Ascending aorta (tissue), 2 donors: ENCODE measurements at places on chromosomes 3 and 15.

DNA sequence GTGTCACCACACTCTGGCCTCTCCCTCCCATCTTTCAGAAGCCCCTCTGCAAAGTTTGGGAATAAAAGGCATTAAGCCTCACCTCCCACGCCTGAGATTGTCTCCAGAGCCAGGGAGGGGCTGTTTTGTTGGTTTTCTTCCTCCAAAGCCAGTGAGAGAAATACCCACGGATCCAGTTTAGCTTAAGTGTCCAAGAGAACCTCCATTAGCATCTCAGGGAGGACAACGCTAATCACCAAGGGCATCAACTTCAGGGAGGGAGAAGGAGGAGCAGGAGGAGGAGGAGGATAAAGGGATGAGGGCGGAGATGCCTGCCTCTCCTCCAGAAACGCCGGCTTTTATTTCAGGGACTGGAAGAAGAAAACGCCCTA lies 101.6 kb downstream of the SRGAP3 start:
- no peak overlapping the region for H3K4me3 ChIP-seq
- H3K4me1 ChIP-seq = no peaks in the 10 kb centered on the region
- H3K27me3 ChIP-seq = no peaks in the 10 kb centered on the region
- no peaks in the 10 kb centered on the region for H3K36me3 ChIP-seq
- DNase-seq = no peak

DNA sequence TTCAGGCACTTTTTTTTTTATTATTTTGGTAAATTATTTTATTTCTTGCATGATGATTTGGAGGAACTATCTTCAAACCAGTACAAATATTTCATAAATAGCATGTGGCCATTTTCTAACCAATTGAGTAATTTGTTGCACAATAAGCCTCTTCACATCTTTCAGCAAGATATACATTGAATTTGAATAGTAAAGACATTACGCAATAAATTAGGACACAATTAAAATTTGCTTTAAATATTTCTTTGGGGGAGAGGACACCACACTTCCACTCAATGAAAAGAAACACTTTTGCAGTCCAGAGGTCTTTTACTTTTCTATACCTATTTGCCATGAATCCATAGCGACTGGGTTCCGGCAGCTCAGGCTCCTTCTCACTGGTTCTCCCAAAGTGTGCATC lies 762.6 kb upstream of the GOLIM4 start:
- H3K4me3 ChIP-seq = no peak overlapping the region
- no peaks in the 10 kb centered on the region for H3K4me1 ChIP-seq
- DNase-seq = no peak
- no peaks in the 10 kb centered on the region for H3K36me3 ChIP-seq
- no peak overlapping the region for H3K27ac ChIP-seq

DNA sequence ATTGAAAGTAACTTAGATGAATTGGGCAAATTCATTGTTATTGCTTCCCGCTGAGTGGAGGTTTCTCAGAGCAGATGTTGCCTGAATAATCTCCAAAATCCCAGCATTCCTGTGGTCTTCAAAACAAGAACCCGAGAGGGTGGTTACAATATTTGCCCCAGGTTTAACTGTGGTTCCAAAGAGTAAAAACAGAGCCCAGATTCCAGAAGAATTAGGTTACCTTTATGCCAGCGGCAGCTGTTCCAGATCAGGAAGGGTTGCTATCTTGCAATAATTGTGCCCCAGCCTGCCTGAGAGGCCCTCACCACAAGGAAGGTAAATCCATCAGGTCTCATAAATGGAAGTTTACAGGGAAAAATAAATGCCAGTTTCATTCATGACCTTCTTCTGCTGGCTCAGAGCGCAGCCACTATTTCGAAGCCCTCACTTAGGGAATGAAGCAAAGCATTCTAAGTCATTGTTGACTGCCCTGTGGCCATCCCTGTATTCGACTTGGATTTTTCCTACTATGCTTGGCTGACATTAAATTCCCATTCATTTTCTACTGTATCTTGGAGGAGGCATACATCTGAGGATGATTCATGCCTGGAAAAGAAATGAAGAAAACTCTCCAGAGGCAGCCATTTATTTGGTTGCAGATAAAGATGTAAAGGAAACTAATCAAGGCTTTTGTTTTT lies 54.6 kb downstream of the SSUH2 start:
- H3K4me3 ChIP-seq = no peak overlapping the region
- H3K36me3 ChIP-seq = no peaks in the 10 kb centered on the region

GRCh38 chr3:189936201-189936945 lies 184.3 kb downstream of the P3H2 start:
- H3K36me3 ChIP-seq = no peaks in the 10 kb centered on the region
- H3K27me3 ChIP-seq = no peaks in the 10 kb centered on the region
- no peak overlapping the region for H3K27ac ChIP-seq

DNA sequence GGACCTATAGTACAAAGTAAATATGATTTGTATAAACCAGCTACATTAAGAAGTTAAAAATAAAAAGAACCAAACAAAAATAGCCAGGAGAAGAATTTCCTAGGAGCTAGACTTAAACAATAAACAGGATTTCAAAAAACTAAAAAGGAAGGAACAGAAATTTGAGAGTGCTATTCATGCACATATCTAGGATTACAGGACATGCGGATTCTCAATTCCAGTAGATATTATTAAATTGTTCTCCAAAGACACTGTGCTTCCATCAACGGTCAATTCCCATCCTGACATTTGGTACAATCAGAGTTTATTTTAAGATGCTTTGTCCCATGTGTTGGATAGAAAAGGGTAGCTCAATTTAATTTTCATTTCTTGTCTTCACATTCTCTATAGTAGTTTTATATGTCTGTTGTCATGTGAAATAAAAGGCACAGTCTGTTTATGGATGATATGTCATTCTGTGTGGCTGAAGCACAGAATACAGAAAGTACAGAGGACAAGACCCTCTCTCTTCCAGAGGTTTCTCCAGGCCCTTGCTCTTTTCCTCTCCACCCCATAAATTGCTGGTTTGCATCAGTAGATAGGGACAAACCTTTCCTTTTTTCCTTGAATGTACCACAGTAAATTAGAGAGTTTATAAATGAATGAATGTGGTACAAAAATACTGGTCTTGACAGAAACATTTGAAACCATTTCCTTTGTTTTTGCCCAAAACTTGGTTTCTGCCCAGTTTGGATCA lies 3.5 kb downstream of the PLOD2 start:
- peaks cover 17% of the 10 kb centered on the region for H3K4me1 ChIP-seq
- H3K27ac ChIP-seq = peak overlapping the region; percentile 99
- no peaks in the 10 kb centered on the region for H3K27me3 ChIP-seq
- no peak for DNase-seq

GRCh38 chr15:59953392-59953883 lies 50.7 kb upstream of the FOXB1 start:
- H3K4me1 ChIP-seq = no peaks in the 10 kb centered on the region
- no peak overlapping the region for H3K4me3 ChIP-seq
- no peak overlapping the region for H3K27ac ChIP-seq
- no peaks in the 10 kb centered on the region for H3K36me3 ChIP-seq

GRCh38 chr15:88657326-88658069 lies 18.7 kb downstream of the ISG20 start:
- H3K4me3 ChIP-seq = no peak overlapping the region
- DNase-seq = no peak
- no peaks in the 10 kb centered on the region for H3K27me3 ChIP-seq

- no peak overlapping the region for H3K4me3 ChIP-seq
- no peaks in the 10 kb centered on the region for H3K36me3 ChIP-seq
- no peak for DNase-seq
- H3K27me3 ChIP-seq = no peaks in the 10 kb centered on the region
- H3K4me1 ChIP-seq = peaks cover 2% of the 10 kb centered on the region
Observed at GRCh38 chr3:153339065-153339464, 177.0 kb downstream of the RAP2B start.

DNA sequence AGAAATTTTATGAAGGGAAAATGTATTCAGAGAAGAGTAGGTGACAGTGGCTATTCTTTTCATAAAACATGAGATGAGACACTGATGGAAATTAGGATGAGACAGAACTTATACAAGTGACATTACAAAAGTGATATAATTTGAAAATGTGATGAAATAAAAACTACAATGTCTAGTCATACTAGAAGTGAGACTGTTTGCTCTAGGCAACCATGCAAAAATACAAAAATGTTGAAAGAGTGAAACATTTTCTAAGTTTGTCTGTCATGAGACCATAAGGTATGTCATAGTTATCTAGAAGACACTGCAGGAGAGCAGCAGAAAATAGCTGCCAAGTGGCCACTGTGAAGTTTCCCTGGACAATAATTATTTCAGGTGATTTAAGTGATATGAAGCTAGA lies 459.5 kb downstream of the DIPK2A start:
- no peaks in the 10 kb centered on the region for H3K36me3 ChIP-seq
- no peaks in the 10 kb centered on the region for H3K27me3 ChIP-seq
- no peak for DNase-seq
- H3K27ac ChIP-seq = no peak overlapping the region
- H3K4me3 ChIP-seq = no peak overlapping the region

GRCh38 chr15:77557144-77557543 lies 75.6 kb downstream of the LINGO1 start:
- no peaks in the 10 kb centered on the region for H3K36me3 ChIP-seq
- no peak for DNase-seq
- no peaks in the 10 kb centered on the region for H3K27me3 ChIP-seq
- no peak overlapping the region for H3K27ac ChIP-seq
- no peak overlapping the region for H3K4me3 ChIP-seq
- H3K4me1 ChIP-seq = no peaks in the 10 kb centered on the region

GRCh38 chr15:73934281-73934680 lies 8.0 kb downstream of the LOXL1 start:
- no peaks in the 10 kb centered on the region for H3K27me3 ChIP-seq
- H3K36me3 ChIP-seq = no peaks in the 10 kb centered on the region
- no peak overlapping the region for H3K4me3 ChIP-seq
- peak overlapping the region; percentile 82 for H3K27ac ChIP-seq
- peaks cover 25% of the 10 kb centered on the region for H3K4me1 ChIP-seq

DNA sequence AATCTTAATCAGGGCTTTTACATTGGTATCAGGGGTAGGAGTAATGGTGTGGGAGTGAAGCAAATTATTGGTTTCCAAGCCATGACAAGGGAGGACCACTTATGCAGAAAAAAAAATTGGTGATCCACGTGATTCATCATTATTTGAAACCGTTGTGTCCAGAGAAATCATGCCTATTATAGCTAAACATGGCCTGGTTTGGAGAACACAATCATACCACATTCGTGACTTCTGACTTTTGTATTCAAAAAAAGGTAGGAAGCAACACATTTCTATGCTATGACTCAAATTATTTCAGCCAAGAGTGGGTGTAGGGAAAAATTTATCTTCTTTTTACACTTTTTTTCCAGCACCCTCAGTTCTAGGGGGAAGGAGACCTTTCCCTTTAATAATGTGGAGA lies 924.3 kb upstream of the GBE1 start:
- no peak for DNase-seq
- no peak overlapping the region for H3K4me3 ChIP-seq
- H3K27me3 ChIP-seq = no peaks in the 10 kb centered on the region
- no peak overlapping the region for H3K27ac ChIP-seq

GRCh38 chr15:42240823-42241222 lies 32.2 kb upstream of the GANC start:
- H3K27me3 ChIP-seq = no peaks in the 10 kb centered on the region
- DNase-seq = no peak
- peaks cover 42% of the 10 kb centered on the region for H3K36me3 ChIP-seq
- no peak overlapping the region for H3K4me3 ChIP-seq

- no peaks in the 10 kb centered on the region for H3K36me3 ChIP-seq
- H3K4me3 ChIP-seq = peak overlapping the region; percentile 14
- no peak for DNase-seq
- H3K27ac ChIP-seq = no peak overlapping the region
- no peaks in the 10 kb centered on the region for H3K27me3 ChIP-seq
Observed at GRCh38 chr15:36877796-36878683, 222.3 kb downstream of the MEIS2 start.

DNA sequence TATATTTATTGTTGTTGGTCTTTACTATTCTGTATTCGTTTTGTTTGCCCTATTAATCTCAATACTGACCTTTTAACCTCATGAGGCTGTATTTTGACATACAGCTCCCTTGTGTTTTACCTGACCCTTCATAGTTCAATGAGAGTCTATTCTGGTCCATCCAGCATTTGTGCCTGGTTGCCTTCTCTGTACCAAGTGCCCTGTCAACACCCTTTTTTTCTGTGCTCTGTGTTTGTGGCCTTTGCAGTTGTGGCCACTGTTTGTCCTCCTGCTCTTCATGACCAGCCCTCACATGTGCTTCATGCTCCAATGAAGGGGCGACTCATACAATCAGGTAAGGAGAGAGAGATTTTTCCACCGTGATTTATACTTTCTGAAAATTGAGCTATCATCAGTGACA lies 368.2 kb downstream of the IL20RB start:
- no peak for DNase-seq
- no peaks in the 10 kb centered on the region for H3K36me3 ChIP-seq
- H3K4me3 ChIP-seq = no peak overlapping the region
- no peak overlapping the region for H3K27ac ChIP-seq

DNA sequence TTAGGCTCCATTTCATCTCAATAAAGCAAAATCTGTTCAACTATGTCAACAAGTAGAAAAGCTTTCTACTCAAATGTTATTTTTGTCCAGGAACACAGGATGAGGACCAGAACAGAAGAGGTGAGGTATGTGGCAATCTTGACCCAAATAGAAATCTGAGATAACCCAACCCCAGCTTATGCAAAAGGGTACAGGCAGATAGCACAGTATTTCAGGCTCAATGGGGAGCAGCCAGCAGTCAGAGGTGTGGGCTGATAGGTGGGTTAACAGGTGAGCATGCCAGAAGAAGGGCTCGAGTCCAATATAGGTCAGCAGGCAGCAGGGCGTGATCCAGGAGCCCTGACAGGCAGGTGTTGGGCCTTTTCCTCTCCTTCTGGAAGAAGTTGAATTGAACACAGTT lies 281.2 kb upstream of the NR2F2 start:
- H3K4me3 ChIP-seq = no peak overlapping the region
- DNase-seq = no peak
- no peak overlapping the region for H3K27ac ChIP-seq
- H3K4me1 ChIP-seq = peaks cover 15% of the 10 kb centered on the region

DNA sequence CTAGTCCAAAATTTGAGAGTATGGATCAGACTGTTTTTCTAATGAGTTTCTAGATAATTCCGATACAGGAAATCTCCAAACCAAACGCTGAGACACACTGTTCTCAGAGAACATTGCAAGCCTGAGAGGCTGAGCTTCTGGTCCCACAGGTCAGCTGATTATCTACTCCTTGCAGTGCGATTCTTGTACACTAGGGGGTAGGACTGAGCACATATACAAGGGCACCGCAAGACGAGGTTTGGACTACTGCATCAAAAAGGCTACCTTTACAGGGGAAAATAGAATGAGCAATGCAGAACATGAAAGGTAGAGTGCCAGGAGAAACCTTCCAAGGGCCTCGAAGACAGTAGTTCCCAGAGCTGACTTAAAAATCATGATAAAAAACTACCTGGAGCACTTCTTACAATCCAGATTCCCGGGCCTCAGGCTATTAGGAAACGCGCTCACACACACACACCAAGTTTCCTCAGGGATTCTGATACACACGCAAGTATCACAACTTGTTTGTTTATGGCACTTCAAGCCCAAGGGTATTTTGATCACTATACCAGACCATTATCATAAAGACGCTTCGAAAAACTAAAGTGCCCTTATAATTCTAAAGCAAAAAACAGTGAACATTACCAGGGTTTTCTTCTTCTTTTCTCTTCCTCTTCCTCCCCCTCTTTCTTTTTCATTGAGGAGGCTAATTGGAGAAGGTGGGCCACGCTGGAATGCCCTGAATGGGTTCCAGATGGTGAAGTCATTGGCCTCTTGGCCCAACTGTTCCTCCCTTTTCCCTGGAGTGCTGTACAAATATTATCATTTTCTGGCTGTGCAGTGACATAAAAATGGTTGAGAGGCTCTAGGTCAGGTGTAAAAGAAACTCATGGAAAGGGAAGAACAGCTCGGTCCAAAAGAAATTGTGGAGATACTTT lies 61.8 kb downstream of the SLC12A8 start:
- H3K4me3 ChIP-seq = no peak overlapping the region
- DNase-seq = peak; percentile 73

- H3K4me3 ChIP-seq = no peak overlapping the region
- H3K27ac ChIP-seq = no peak overlapping the region
- no peak for DNase-seq
- H3K36me3 ChIP-seq = peaks cover 26% of the 10 kb centered on the region
- H3K4me1 ChIP-seq = no peaks in the 10 kb centered on the region
Observed at GRCh38 chr15:93043621-93044300, 45.2 kb downstream of the RGMA start.
